ENCODE measurements at places on chromosomes 11 and 22.

DNA sequence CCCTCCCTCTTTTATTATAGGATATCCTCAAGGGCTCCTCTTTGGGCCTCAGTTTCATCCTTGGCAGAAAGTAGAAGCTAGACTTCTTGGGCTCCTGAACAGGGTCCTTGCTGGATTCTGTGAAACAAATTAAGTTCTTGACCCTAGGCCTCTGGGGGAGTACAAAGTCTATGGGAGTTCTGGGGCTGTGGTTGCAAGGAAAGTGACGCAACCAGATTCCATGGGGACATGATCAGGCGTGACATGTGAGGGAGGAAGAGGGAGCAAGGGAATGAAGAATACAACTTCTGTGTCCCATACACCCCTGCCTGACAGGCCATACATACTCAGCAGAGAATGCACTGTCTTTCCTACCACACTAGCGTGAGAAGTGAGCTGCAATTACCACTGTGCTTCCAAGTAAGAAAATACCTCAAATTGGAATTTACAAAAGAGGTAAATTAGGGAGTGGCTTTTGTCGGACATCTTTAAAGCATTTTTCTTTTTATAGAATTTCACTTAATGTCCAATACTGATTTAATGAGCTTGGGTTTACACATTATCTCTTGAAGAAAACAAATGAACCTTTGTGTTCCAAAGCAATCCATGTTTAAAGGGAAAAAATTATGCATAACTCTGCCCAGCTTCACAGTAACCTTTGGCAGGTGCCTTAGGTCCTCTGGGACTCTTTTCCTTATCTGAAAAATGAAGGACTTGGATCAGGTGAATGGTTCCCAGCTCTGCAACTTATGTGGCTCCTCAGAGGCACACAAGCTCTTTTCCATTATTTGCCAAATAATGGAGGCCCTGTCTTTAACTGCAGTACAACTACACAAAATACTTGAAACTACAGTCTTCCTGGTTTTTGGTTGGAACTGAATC, 38.9 kb downstream of the LIMK2 start:
- H3K4me3 ChIP-seq = no peak overlapping the region
- DNase-seq = no peak
- peak overlapping the region; percentile 25 for H3K27ac ChIP-seq
- peaks cover 4% of the 10 kb centered on the region for H3K36me3 ChIP-seq
- H3K27me3 ChIP-seq = no peaks in the 10 kb centered on the region

DNA sequence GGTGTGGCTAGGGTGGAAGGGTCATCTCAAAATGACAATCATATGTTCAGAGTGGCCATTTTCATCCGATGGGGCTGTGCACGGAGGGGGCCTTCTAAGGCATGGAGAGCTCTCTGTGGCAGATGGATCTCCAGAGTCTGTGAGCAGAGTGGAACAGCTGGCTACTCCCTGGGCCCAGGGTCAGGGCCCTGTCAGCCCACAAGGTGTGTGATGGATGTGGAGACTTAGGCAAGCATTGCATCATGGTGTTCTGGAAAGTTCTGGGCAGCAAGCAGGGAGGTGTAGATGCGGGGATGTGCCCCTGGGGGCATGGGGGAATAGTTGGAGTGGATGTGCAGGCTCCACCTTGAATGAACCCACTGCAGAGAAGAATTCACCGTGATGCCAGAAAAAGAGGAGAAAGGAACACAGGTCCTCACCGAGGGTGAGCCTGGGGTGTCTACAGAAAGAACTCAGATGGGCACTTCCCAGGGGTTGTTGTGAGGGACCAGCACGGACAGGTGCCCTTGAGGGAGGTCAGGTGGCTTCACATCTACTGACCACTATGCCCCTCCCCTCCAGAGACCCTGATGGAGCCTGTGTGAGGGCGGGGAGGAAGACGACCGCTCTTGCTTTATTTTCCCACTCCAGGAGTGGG, 51.1 kb downstream of the CHRDL2 start:
- H3K27ac ChIP-seq = no peak overlapping the region
- peaks cover 58% of the 10 kb centered on the region for H3K27me3 ChIP-seq
- DNase-seq = no peak
- H3K36me3 ChIP-seq = no peaks in the 10 kb centered on the region
- no peaks in the 10 kb centered on the region for H3K4me1 ChIP-seq

- H3K27me3 ChIP-seq = no peaks in the 10 kb centered on the region
- H3K27ac ChIP-seq = no peak overlapping the region
- no peaks in the 10 kb centered on the region for H3K4me1 ChIP-seq
These were observed 58.1 kb downstream of the OSBP2 start for GRCh38 chr22:30752771-30753170.

GRCh38 chr22:37808294-37808657, 542 bp downstream of the GCAT start:
- H3K27ac ChIP-seq = no peak overlapping the region
- peaks cover 39% of the 10 kb centered on the region for H3K27me3 ChIP-seq
- peaks cover 18% of the 10 kb centered on the region for H3K4me1 ChIP-seq
- DNase-seq = no peak

- no peaks in the 10 kb centered on the region for H3K27me3 ChIP-seq
- H3K4me3 ChIP-seq = no peak overlapping the region
- no peaks in the 10 kb centered on the region for H3K4me1 ChIP-seq
- H3K36me3 ChIP-seq = no peaks in the 10 kb centered on the region
- DNase-seq = no peak
These were observed 732.6 kb downstream of the NTM start for GRCh38 chr11:132103021-132103420.

GRCh38 chr11:16410479-16410878, 54.1 kb upstream of the SOX6 start:
- H3K4me3 ChIP-seq = no peak overlapping the region
- no peaks in the 10 kb centered on the region for H3K27me3 ChIP-seq
- no peak for DNase-seq
- H3K36me3 ChIP-seq = no peaks in the 10 kb centered on the region
- H3K4me1 ChIP-seq = no peaks in the 10 kb centered on the region
- H3K27ac ChIP-seq = no peak overlapping the region

All from effector memory CD8-positive, alpha-beta T cell (primary cell).